ENCODE measurements at places on chromosomes 12 and 14. TPM values are rescaled to one million over a fixed set of nuclear protein-coding genes. Genes with fewer than 3 reads are reported as not detected.

Gene TPPP2
- total RNA-seq = not detected

GRCh38 chr14:90383731-90384542, 12.9 kb upstream of the CALM1 start:
- H3K36me3 ChIP-seq = no peaks in the 10 kb centered on the region
- no peak overlapping the region for H3K4me3 ChIP-seq

- peaks cover 14% of the 10 kb centered on the region for H3K4me1 ChIP-seq
- no peak overlapping the region for H3K27ac ChIP-seq
- peak; percentile 15 for DNase-seq
- H3K36me3 ChIP-seq = no peaks in the 10 kb centered on the region
- no peaks in the 10 kb centered on the region for H3K27me3 ChIP-seq
These were observed 156.8 kb upstream of the TMEM260 start for GRCh38 chr14:56422703-56423213.

DNA sequence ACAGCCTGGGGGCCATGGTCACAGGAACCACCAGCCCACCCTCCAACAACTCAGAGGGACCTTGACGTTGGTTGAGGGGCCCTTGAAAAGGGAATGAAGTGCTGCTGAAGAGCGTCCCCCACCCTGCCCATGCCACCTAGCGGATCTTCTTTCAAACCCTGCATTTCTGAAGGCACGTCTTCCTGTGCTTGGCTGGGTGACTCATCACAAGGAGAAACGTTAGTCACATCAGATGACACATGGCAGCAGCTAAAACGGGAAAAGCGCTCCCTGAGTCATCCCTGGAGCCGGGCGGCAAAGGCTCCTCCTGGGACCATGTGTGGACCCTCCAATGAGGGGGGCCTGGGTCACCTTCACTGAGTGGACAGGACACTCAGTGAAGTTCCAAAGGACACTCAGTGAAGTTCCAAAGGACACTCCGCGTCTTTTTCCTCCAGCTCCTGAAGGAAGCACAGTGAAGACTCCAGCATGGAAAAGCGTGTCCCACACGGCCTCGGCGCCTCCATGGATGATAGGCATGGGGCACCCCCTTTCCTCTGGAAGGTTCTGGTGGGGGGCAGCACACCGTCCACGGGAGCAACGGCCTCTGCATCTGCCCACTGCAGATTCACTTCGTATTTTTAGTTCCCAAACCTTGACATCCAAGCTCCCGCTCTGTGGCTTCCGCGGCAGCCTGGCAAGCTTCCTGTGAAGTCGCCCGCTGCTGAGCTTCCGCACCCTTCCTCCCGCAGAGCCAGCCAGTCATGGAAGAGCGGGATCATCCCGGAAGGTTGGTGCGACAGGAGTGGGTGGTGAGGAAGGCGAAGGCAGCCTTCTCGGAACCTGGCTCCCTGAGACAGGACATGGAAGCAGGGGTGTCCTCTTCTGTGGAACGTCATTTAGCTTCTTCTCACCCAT, 383.4 kb downstream of the VRK1 start:
- no peak overlapping the region for H3K27ac ChIP-seq
- H3K4me1 ChIP-seq = no peaks in the 10 kb centered on the region
- H3K36me3 ChIP-seq = peaks cover 5% of the 10 kb centered on the region
- DNase-seq = no peak

Gene SLC35F4
- not detected for total RNA-seq

DNA sequence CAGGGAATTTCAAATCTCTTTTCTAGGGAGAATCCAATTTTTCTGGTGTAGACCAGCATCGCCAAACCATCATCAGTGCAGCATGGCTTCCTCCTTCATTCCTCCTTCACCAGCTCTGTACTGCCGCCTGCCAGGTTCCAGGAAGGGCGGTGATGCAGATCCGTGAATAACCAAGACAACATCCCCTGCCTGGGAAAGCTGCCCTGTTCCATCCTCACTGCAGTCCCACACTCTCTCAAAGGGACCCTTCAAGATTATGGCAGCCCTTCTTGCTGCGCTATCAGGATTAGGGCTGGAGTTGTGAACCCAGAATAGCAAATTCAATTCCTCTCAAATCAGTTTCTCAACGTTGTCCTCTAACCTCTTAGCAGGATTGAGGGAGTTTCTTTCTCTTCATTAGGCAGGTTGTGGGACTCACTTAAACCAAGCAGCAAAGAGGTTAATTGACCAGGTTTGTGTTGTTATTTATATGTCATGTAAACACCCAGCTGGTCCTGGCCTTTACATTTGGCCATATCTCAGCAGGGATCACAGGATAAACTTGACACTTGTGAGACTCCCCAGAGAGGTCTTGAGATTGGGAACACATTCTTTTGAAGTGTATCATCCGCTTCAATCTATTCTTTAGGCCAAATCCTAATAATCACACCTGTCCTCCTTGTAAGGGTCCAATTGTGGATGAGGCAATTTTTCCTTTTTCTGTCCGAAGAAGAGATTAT, 26.2 kb downstream of the TMEM30B start:
- no peak overlapping the region for H3K4me3 ChIP-seq
- peaks cover 37% of the 10 kb centered on the region for H3K27me3 ChIP-seq
- peak; percentile 32 for DNase-seq
- H3K27ac ChIP-seq = peak overlapping the region; percentile 33

Gene DAO
- total RNA-seq = 0.17 TPM

DNA sequence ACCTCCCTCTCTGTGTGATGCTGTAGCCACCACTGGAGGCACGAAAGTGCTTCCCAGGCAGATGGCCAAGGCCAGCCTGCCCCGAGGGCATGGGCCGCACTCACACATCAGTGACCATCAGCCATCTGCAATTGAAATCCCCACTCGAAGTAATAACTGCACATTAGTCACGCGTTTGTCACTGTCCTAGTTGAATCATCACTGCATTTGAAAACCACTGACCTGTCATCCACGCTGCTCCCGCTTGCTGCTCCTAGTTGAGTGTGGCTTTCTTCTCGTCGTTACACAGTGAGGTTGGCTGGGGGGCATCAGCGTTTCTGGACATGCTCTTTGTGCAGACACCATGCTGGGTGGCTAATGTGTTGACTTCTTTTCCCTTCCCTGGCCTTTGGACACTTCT, 176.1 kb downstream of the ADGRD1 start:
- H3K27ac ChIP-seq = no peak overlapping the region
- H3K4me3 ChIP-seq = no peak overlapping the region
- H3K36me3 ChIP-seq = 0 out of 2 replicates have a peak, but pooled peaks cover 2% of the 10 kb centered on the region
- no peak for DNase-seq
- no peaks in the 10 kb centered on the region for H3K27me3 ChIP-seq

- no peak overlapping the region for H3K4me3 ChIP-seq
- no peaks in the 10 kb centered on the region for H3K27me3 ChIP-seq
- H3K4me1 ChIP-seq = peaks cover 89% of the 10 kb centered on the region
These were observed 175.8 kb downstream of the FOXN3 start for GRCh38 chr14:89241257-89241656.

GRCh38 chr14:56358851-56359614, 220.6 kb upstream of the TMEM260 start:
- no peaks in the 10 kb centered on the region for H3K27me3 ChIP-seq
- no peak overlapping the region for H3K27ac ChIP-seq
- H3K36me3 ChIP-seq = no peaks in the 10 kb centered on the region
- DNase-seq = no peak

Gene SCARB1
- total RNA-seq = 68.3 TPM

DNA sequence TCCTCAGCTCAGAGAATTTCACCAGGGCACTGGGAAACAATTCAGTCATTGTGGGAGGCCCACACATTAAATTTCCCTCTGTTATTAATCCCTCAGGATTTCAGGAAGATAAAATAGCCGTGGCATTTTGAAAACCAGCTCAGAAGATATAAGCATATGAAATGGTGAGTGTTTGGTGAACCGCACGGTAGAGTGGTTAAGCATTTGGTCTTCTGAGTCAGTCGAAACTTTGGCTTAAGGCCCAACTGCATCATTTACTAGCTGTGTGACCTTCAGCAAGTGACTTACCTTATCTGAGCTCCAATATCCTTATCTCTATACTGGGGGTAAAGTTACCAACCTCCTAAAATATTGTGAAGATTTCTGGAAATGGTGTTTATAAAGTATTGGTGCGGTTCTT, 5.2 kb upstream of the VRK1 start:
- H3K27ac ChIP-seq = no peak overlapping the region
- no peak overlapping the region for H3K4me3 ChIP-seq
- H3K36me3 ChIP-seq = no peaks in the 10 kb centered on the region
- peaks cover 14% of the 10 kb centered on the region for H3K27me3 ChIP-seq
- no peak for DNase-seq
- H3K4me1 ChIP-seq = no peaks in the 10 kb centered on the region

GRCh38 chr14:105158794-105159193, 9.8 kb downstream of the JAG2 start:
- H3K27ac ChIP-seq = no peak overlapping the region
- H3K27me3 ChIP-seq = no peaks in the 10 kb centered on the region
- H3K4me1 ChIP-seq = no peaks in the 10 kb centered on the region
- no peak overlapping the region for H3K4me3 ChIP-seq
- no peaks in the 10 kb centered on the region for H3K36me3 ChIP-seq

Gene SLC7A8
- total RNA-seq = 200 TPM

GRCh38 chr14:36520601-36521525, 831 bp upstream of the NKX2-1 start:
- peak; percentile 73 for DNase-seq
- H3K4me3 ChIP-seq = peak overlapping the region; percentile 59
- H3K36me3 ChIP-seq = no peaks in the 10 kb centered on the region
- no peak overlapping the region for H3K27ac ChIP-seq
- peaks cover 98% of the 10 kb centered on the region for H3K27me3 ChIP-seq
- peaks cover 34% of the 10 kb centered on the region for H3K4me1 ChIP-seq

GRCh38 chr14:102097441-102098135, 10.7 kb upstream of the HSP90AA1 start:
- 0 out of 2 replicates have a peak overlapping the region, but pooled peaks have one; percentile 52 for H3K27ac ChIP-seq
- H3K36me3 ChIP-seq = no peaks in the 10 kb centered on the region
- peaks cover 27% of the 10 kb centered on the region for H3K4me1 ChIP-seq
- H3K4me3 ChIP-seq = no peak overlapping the region
- no peaks in the 10 kb centered on the region for H3K27me3 ChIP-seq
- peak; percentile 31 for DNase-seq

- no peak overlapping the region for H3K27ac ChIP-seq
- no peak for DNase-seq
- H3K4me1 ChIP-seq = peaks cover 10% of the 10 kb centered on the region
- no peak overlapping the region for H3K4me3 ChIP-seq
- H3K36me3 ChIP-seq = no peaks in the 10 kb centered on the region
- H3K27me3 ChIP-seq = no peaks in the 10 kb centered on the region
These were observed 9.9 kb upstream of the ADIPOR2 start for GRCh38 chr12:1680804-1681492.

Gene CNIH1
- total RNA-seq = 90.8 TPM

Measured in WTC11 (cell line).